ENCODE measurements at places on chromosomes 1 and 21. TPM values are rescaled to one million over a fixed set of nuclear protein-coding genes. Genes with fewer than 3 reads are reported as not detected.

The CYYR1 gene
- total RNA-seq, result 1.9 TPM

The MATN1 gene
- not detected for total RNA-seq

The ELAPOR1 gene
- total RNA-seq, result 0.33 TPM

The DIRAS3 gene
- 17.6 TPM for total RNA-seq

The GPA33 gene
- total RNA-seq, result 0.13 TPM

The NAV1 gene
- 46.3 TPM for total RNA-seq

The MAP1LC3C gene
- total RNA-seq, result 0.63 TPM

The KIF21B gene
- total RNA-seq, result 3.0 TPM

The SH2D5 gene
- total RNA-seq, result 9.6 TPM

The HPCA gene
- not detected for total RNA-seq

The PCNX2 gene
- 14.5 TPM for total RNA-seq

The NECTIN4 gene
- under 0.01 TPM for total RNA-seq

The ANGPTL3 gene
- not detected for total RNA-seq

The ANXA9 gene
- 1.3 TPM for total RNA-seq

The FLG2 gene
- total RNA-seq, result not detected

The FCGR1A gene
- total RNA-seq, result not detected

The ADAMTS1 gene
- total RNA-seq, result 28.4 TPM

The KLF17 gene
- total RNA-seq, result not detected

The FAM78B gene
- total RNA-seq, result under 0.01 TPM

The SFN gene
- total RNA-seq, result 21.7 TPM

The CATSPER4 gene
- total RNA-seq, result not detected

The ST6GALNAC3 gene
- total RNA-seq, result 0.49 TPM

The TMPRSS15 gene
- not detected for total RNA-seq

The AIRE gene
- 0.13 TPM for total RNA-seq

The SERTAD4 gene
- 9.8 TPM for total RNA-seq

The TRPM2 gene
- 2.1 TPM for total RNA-seq

The OLIG2 gene
- total RNA-seq, result not detected

The ASAP3 gene
- 14.5 TPM for total RNA-seq
